ENCODE measurements at places on chromosomes 3 and 15.

DNA sequence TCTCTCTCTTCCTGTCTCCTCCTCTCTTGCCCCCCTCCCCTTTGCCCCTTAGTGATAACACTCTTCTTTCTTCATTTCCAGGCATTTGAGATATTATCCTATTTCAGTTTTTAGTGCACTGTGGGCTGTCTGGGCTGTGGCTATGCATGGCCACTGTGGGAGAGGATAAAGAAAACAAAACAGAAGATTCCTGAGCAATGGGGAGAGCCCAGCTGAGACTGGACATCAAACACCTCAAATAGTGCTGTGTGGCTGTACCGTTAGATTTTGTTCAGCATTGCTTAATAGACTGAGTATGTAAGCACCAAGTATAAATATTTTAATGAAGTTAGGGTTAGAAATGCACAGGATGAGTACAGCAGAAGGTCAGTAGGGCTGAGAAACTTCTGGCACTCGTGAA is 7.9 kb upstream of the GBE1 start:
- no peak for DNase-seq

DNA sequence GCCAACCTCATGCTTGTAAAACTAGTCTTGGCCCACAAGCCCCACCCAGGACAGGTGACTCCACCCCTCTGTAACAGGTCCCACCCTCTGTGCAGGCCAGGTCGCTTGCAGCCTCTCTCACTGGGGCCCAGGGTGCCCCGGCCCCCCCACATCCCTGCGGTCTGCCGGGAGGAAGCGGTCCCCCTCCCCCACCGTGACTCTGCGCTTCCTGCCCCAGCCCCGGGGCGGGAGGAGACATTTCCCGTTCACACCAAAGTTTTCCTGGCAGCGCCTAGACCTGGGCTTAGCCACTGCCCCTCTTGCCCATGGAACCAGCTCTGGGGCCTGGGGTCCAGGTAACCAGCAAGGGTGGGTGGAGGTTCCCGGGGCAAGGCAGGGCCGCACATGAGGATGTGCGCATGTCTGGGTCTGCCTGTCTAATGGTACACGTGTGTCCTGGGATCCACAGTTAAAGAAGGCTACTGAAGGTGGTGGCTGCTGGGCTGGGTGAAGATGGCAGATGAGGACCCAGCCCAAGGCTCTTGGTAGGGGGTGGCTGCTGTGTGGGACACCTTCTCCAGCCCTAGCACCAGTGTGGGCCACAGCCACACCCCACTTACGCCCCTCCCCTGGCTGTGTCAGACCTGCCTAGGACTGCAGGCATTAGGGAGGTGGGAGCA is 8.4 kb downstream of the NBEAL2 start:
- DNase-seq: peak; percentile 69

GRCh38 chr3:158095111-158095813 is 11.0 kb downstream of the SHOX2 start:
- DNase-seq: no peak

- no peak for DNase-seq
Measured at GRCh38 chr3:46923559-46924350, 46.2 kb downstream of the PTH1R start.

DNA sequence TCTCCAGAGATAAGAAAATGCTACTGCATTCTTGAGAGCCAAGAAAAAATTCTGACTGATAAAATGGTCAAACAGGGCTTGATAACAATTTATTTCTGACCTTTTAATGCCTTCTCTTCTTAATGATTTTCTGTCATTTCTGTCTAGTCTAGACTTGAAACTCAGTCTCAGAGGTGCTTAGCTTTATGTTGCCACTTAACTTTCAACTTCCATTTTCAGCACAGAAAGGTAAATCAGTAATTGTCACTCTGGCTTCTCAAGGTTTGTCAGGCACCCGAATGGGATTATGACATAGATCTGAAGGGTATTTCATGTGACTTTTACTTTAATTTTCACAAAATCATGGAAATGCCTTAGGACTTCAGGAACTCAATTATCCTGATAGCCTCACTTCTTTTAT is 155.4 kb upstream of the GBE1 start:
- DNase-seq: no peak

DNA sequence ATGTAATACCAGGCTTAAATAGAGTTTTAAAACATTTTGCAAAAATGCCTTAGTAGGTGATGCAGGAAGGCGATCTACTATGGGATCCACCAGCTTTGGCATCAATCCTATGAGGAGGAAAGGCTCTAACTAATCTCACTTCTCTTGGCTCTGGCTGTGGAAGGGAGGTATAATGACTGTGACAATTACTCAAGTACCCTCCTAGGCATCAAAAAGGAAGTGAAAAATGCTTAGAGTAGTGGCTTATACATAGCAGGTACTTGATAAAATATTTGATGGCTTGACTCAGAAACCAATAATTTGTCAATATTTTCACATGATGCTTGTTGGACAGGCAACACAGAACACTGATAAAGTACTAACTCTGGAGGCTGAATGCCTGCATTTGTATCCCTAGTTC is 34.1 kb upstream of the SERPINI2 start:
- DNase-seq: no peak

DNA sequence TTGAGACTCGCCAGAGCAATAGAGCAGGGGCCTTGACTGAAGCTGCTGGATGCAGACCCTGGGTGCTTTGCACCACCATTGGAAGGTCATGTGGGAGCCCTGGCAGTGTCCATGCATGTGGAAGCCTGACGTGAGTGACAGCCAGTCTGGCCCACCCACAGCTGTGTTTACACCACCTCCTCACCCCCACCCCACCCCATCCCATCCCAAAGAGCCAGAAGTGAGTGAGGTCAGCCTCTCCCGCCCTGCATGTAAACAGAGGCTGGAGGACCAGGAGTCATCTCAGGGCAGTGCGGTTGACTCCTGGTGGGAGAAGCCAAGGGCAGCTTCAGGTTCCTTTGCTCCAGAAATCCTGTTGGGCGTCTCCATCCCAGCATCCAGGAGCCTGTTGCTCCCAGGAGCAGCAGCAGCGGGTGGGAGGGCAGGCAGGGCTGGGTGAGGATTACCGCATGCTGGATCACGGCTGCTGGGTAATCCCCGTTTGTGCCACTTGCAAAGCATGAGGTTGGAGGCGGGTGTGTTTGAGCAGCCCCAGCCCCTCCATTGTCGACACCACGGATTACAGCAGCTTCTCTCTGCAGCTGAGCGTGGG is 44.6 kb downstream of the CORO2B start:
- no peak for DNase-seq

All from stimulated activated CD8-positive, alpha-beta memory T cell treated with anti-CD3 and anti-CD28 coated beads, Interleukin-2, amount 100 ng/mL, for 1 hour (primary cell).